Activated T-helper 9 cell treated with anti-CD3 and anti-CD28 coated beads, Interleukin-2, amount 50 U/mL, for 16 hours (primary cell): ENCODE measurements at places on chromosomes 11 and 22.

DNA sequence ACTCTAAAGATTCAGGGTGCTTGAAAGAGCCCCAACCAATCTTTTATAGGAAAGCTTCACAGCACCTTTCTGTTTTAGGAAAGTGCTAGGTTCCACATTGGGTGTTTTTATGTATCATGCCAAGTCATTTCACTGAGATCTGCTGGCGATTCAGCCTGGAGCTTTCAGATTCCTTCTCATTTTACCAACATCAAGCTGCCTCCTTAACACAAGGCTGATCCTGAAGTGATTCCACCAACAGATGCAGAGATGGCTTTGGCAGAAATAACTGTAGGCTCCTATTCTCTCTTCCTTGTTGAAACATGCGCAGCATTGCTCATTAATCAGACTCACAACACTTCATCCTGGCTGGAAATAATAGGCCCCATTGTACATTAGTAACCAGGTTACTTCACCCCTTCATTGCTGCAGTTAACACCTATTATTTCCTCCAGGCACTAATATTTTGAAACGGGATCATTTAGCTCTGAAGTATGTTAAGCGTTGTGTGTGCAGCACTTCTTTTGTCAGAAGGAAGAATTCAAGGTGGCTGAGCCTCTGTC is 89.0 kb downstream of the OPCML start:
- no peak for DNase-seq

- DNase-seq = no peak
Observed at GRCh38 chr11:115760461-115761320, 256.5 kb upstream of the CADM1 start.

- no peak for DNase-seq
Observed at GRCh38 chr11:114182471-114183043, 113.6 kb upstream of the NNMT start.

GRCh38 chr11:12381875-12382274 is 4.5 kb downstream of the PARVA start:
- DNase-seq = no peak

- no peak for DNase-seq
Observed at GRCh38 chr11:73983741-73984538, 1.3 kb upstream of the UCP2 start.

DNA sequence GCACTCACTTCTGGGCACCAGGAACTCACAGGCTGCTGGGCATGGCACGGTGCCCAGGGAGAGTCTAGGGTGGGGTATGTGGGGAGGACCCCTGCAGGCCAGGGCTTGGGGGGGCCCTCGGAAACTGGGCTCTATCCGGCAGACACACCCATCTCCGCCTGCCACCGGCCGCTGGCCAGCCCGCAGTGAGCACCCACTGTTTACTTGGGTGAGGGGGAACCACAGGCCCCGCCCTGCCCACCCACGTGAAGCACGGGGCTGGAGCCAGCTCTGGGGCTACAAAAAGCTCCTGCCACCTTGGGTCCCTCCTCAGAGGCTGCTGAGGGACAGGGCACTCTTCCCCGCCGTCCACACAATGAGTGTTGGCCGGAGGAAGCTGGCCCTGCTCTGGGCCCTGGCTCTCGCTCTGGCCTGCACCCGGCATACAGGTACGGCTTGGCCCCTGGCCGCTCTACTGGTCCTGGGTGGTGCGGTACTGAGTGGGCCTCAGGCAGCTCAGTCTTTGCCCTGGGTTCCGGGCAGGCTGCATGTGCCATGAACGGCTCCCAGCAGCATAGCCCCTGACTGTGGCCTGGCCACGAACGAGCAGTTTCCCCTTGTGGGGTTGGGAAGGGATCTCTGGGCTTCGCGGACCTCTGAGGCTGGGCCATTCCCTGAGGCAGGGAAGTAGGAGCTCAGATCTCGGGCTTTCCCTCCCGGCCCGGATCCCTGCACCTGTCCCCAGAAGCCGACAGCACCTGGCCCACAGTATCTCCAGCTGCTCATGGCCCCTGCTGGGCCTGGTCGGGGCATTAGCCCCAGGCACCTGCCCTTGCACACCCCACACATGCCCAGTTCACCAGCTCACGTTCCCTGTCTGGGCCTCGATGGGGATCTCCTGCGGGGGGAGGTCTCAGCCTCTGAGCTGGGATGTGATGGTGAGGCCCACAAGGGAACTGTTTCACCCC is at the start of gene MUC5AC:
Gene MUC5AC (plus strand): TSS at position 309 of the 947 bp plus-strand sequence. CDS start 47 bp downstream, at position 356.
- DNase-seq = no peak

GRCh38 chr11:114348200-114349191 is 51.8 kb downstream of the C11orf71 start:
- DNase-seq = no peak

GRCh38 chr22:39282645-39283321 is 36.6 kb downstream of the RPL3 start:
- DNase-seq = no peak

DNA sequence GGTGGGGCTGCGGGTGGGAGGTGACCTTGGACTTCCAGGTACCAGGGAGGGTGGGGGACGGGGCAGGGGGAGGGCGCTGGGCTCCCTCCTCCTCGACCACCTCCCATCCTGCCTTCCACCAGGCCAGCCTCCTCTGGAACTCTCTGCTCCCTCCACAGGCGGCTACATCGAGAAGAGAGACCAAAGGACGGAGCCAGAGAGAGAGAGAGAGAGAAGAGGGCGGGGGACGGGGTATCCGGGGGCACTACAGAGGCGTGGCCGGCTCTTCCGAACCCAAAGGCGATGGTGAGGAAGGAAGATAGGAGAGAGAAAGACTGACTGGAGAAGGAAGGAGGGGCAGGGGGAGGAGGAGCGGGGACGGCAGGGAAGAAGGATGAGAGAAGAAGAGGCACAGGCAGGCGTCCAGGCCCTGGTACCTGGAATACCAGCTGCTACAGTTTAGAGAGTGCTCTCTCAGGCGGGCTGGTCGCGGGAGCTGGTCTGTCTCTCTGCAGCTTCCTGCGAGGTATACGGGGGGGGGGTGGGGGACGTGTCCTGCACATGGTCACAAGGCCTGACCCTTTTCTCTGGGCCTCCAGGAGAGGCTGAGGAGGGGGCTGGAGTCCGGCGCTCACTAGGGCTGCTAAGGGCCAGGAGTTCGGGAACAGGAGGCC is 38.0 kb downstream of the IGSF9B start:
- no peak for DNase-seq

DNA sequence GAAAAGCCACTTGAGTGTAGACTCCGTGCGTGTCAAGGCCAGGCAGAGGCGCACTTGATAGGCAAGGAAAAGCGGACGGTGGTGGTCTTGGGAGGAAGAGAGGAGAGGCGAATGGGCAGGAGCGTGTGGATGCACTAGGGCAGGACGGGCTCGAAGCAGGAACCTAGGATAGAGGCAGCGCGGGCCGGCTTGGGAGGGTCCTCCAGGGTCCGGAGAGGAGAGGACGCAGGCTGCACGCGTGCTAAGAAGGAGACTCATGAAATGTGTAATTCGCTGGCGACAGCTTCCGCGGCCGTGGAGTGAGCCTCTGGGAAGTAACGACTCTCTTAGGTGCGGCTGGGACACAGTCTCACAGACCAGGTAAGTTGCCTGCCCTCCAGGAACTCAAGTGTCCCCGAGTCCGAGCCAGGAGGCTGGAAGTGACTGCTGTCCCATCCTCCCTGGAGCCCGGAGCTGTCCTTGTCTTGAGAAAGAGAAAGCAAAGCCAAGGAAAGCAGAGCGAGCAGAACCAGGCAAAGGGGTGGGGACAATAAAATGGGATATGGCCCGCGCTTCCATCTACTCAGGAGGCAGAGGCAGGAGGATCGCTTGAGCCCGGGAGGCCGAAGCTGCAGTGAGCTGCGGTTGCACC is 874 bp upstream of the IL17RA start:
- no peak for DNase-seq

DNA sequence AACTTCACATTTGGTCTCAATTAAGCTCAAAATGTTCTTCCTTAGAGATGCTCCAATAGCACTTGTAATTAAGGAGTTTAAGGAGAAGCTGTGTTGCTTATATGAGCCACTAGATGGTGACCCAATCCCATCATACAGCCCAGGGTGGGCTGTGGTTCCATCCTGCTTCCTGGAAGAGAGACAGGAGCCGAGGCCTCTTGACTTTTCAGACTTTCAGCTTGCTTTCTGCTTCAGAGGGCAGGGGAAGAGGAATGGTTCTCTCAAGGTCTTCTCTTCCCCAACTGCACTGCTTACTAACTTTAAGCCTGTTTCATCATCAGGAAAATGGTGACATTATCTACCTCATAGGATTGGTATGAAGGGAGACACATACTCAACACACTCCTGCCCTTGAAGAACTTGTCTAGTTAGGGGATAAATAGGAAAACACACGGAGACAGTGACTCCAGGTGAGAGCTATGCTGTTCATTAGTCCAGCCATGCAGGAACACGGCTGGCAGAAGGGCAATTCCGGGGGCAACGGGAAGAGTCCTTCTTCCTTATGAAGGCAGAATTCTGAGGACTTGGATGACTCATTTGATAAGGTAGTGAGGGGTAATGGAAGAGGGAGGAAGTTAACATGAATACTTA is 20.1 kb downstream of the TMEM218 start:
- DNase-seq = no peak

- no peak for DNase-seq
Observed at GRCh38 chr22:39349506-39349966, 255 bp upstream of the SYNGR1 start.

DNA sequence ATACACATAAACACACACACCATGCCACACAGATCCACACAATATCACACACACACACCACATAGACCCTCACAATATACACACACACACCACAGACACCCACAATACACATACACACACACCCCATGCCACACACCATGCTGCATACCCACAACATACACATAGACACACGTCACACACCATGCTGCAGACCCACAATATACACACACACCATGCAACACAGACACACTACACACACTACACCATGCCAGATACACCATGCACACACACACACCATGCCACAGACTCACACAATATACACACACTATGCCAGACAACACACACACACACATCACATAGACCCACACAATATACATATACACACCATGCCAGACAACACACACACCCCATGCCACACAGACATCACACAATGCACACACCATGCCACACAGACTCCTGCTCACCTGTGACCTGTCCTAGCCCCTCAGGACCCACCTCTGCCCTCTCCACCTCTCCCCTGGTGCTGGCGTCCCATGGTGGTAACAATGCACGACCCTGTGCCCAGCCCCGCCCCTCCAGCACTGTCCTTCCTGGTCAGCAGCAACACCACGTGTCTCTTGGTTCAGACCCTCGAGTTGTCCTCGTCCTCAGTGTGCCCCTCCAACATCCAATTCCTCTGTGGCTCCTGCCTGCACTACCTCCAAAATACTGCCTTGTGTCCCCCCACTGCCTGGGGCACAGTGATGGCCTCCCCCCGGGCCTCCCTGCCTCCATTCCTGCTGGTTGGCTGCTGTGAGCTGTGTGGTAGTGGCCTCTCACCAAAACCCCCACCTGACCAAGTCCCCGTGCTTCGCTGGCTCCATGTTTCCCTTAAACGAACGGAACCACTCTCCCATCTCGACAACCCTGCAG is 23.7 kb upstream of the RFPL3 start:
- DNase-seq = no peak

DNA sequence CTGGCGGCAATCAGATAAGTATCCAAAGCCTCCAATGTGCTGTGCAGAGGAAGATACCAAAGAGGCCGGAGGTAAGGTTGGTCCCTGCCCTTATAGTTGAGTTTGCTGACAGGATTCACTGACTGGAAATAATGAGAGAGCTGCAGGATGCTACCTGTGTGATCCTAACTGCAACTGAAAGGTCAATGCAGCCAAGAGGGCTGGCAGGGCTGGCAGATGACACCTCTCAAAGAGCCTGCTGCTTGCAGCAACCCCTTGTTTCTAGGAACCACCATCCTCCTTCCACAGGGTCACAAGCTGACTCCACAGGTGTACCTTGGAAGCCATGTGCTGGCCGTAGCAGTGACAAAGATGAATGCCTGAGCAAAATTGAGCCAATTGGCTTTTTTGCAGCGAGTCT is 348.1 kb downstream of the DDX10 start:
- DNase-seq = no peak

DNA sequence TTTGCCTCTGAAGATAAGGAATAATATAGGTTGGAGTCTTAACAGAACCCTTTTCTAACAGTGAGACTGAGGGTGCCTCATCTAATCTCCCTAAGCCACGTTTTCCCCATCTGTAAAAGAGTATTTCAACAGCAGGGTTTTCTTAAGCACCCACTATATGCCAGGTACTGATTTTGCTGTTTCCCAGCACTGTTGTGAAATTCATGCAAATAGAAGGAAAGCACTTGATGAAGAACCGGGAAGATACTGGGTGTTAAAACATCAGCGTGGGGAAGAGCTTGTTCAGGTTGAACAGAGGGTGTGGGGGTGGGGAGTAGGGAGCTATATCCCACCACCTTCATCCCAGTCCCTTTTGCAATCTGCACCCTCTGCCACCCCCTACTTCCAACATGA is 2.8 kb downstream of the HMOX1 start:
- DNase-seq = no peak

DNA sequence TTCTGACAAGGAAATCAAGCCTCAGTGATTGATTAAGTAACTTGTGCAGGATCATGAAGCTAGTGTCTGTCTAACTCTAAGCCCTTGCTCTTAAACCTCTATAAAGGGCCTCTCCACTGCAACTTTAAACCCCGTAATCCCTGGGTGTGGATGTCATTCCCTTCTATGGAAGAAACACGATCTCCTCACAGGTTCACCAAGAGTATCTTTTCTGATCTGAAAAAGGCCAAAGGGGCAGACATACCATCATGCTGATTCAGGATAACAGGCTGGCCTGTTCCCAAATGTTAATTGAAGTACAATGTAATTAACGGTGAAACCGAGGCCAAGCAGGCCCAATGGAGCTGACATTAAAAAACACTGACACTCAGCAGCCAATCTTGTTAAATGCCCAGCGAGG is 17.1 kb downstream of the TTC12 start:
- no peak for DNase-seq

- DNase-seq = no peak
Observed at GRCh38 chr11:61964058-61964665, 3.3 kb downstream of the FTH1 start.

DNA sequence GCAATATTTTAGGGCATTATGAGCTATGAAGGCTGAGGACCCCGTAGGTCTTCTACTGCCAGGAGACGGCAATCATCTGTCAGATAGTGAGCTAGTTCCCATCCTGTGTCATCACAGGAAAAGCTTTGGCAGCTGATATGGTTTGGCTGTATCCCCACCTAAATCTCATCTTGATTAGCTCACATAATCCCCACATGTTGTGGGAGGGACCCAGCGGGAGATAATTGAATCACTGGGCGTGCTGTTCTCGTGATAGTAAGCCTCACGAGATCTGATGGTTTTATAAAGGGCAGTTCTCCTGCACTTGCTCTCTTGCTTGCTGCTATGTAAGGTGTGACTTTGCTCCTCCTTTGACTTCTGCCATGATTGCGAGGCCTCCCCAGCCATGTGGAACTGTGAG is 18.1 kb downstream of the CSRP3 start:
- DNase-seq = no peak

GRCh38 chr11:9590717-9591116 is 17.2 kb downstream of the WEE1 start:
- no peak for DNase-seq
